ENCODE measurements at places on chromosomes 7 and 10. TPM values are rescaled to one million over a fixed set of nuclear protein-coding genes. Genes with fewer than 3 reads are reported as not detected.

Gene TRAPPC14
- polyA plus RNA-seq, result 13.0 TPM

Gene NKX2-3
- polyA plus RNA-seq, result 1.2 TPM

Gene CALHM3
- not detected for polyA plus RNA-seq

Gene CPN1
- not detected for polyA plus RNA-seq

Gene MORN4
- 4.2 TPM for polyA plus RNA-seq

Gene CHRM2
- 0.09 TPM for polyA plus RNA-seq

- no peak for DNase-seq
Observed at GRCh38 chr10:77500754-77501151, 136.9 kb downstream of the KCNMA1 start.

- no peak for DNase-seq
Observed at GRCh38 chr10:24313283-24313682, 104.3 kb downstream of the KIAA1217 start.

DNA sequence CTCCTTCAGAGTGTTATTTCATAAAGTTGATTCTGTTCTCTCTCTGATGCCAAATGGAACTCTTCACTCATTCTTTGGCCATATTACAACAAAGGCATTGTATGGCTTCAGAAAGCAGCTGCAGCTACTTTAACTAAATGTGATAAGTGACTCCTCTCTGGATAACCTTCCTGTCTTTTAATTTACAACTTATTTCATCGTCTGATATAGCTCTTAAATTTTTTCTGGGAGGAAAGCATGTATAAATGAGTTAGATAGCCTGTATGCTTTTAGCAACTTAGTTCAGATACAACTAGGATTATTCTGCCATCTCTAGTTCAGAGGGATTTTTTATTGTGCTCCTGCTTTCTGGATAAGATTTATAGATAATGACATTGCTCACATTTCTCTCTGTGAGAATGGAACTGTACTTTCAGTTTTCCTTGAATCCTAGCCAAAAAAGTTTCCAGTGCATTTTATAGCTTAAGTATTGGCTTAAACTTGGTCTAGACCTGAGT lies 57.5 kb downstream of the KLHDC10 start:
- DNase-seq, result peak; percentile 52

DNA sequence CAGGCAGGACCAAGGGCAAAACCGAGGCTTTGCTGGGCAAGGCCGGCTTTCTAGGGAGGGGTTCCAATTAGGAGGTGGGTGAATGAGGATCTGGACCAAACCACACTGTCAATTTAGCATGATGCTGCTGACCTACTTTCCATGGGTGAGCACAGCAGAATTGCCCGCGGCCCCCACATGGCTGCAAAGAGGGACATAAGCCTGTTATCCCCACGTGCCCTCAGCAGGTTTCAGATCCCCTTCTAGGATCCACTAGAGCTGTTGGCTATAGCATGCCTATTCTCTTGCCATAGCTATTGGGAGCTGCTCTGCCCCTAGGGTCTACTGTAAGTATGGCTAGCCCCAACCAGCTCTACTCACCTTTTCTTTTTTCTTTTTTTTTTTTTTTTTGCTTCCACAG lies 102.8 kb downstream of the COL13A1 start:
- no peak for DNase-seq

DNA sequence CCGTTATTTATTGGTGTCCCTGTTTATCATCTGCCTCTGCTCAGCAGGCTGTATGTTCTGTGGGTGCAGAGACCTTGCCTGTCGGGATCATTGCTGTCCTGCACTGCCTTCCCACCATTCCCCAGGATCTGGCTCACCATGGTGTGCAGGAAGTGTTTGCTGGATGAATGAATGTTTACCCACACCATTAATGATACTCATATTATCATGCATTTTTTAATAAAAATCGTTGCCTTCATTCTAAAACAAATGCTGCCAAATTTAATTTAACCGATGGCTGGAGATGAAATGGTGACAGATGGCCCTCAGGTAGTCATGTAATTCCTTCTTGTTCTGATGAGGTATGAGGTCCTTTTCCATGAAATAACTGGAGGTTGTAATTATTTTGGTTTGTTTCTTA lies 22.5 kb downstream of the PLPP4 start:
- DNase-seq, result no peak

- peak; percentile 44 for DNase-seq
Observed at GRCh38 chr7:115825456-115826115, 205.0 kb downstream of the TFEC start.

DNA sequence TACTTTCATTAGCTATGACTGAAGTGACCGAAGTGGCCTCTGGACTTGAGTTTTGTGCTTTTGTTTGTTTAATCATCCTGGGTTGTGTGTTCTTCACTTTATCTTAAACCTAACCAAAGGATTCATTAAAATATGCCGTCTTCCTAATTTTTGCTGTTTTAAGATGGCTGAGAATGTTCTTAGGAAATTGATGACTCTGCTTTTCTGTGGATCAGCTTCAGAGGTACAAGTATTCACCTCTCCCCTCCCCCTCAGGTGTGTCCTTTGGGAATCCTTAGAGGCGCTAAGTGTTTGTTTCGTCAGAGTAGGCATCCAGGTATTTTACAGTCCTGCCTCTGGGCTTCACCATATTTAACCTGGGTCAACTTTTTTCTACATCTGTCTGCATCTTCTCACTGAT lies 1.1 kb downstream of the CCDC126 start:
- DNase-seq, result no peak

- DNase-seq, result no peak
Observed at GRCh38 chr10:4633776-4634175, 192.2 kb upstream of the AKR1E2 start.

GRCh38 chr10:121503587-121504051 lies 94.6 kb downstream of the FGFR2 start:
- DNase-seq, result no peak

GRCh38 chr7:42603496-42603895 lies 308.4 kb downstream of the C7orf25 start:
- DNase-seq, result no peak

GRCh38 chr10:59563531-59563930 lies 146.1 kb downstream of the SLC16A9 start:
- DNase-seq, result no peak

- DNase-seq, result peak; percentile 14
Observed at GRCh38 chr7:97845622-97846203, 26.5 kb downstream of the ASNS start.
